Posterior cingulate gyrus (tissue), 11 donors: ENCODE measurements at places on chromosomes 3 and 15.

GRCh38 chr3:32613183-32613582, 42.5 kb upstream of the DYNC1LI1 start:
- no peak for DNase-seq

DNA sequence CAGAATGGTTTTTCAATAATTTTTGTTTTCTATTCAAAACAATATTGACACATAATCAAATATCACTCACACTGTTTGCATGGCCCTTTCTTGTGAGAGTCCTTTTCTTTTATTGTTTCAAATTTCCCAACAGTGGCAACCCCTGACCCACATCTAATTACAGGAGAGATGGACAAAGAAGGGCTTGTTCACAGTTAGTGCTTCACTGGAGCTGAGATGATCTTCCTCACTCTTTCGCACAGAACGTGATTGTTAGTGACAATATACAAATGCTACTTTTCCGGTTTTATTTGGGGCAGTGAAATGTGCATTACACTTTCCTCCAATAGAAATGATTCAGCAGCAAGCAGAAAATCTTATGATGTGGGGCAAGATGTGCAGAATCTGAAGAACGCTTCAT, 38.6 kb upstream of the TTC14 start:
- DNase-seq: no peak

DNA sequence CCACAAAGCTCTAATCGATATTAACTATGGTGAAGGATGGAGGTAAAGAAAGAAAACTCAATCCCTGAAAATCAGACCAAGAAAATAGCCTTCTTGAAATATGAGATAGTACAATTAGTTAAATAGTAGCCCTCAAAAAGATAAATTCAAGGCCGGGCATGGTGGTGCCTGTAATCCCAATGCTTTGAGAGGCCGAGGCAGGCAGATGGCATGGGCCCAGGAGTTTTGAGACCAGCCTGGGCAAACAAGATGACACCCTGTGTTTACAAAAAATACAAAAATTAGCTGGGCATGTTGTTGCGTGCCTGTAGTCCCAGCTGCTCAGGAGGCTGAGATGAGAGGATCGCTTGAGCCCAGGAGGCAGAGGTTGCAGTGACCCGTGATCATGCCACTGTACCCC, 31.6 kb upstream of the CEP152 start:
- DNase-seq: no peak

DNA sequence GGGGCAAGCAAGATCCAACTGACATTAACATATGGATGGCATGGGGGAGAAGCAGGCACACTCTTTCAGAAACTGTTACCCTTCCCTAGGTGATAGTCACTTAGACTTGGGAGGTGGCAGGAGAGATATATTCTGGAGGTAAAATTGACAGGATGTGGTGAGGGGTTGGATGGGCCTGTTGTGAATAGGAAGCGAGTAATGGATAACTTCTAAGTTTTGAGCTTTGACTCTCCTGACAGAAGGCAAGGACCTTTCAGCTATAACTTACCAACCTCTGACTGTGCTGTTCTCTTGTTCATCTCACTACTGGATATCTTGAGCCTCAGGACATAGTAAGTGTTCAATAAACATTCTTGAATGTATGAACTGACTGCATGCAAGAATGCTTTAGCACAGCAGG, 1.9 kb upstream of the PDIA5 start:
- DNase-seq: no peak

DNA sequence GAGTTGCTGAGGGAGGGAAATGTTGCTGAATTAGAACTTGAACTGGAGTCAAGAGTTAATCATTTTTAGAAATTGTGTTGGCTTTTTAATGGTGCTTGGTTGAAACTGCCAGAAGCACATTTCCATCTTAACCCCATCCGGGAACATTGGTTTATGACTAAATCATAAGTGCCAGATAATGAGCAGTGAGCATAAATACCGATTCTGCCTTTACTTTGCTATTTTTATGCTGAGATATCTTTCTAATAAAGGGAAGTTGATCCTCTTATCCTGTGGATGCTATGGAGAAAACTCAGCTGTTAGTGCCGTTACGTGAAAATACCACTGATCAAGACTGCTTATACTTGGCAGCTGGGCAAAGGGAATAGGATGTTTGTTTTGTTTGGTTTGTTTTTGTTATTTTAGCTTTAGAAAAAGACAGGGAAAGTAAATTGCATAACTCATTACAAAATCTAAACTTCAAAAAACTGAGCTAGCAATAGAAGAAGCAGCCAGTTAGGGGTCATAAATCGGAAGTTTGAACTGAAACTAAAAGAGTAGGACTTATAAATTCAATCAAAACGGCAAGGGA, 813.1 kb downstream of the NAALADL2 start:
- no peak for DNase-seq

- no peak for DNase-seq
These were observed 230.6 kb downstream of the ZMAT3 start for GRCh38 chr3:178841011-178841410.

DNA sequence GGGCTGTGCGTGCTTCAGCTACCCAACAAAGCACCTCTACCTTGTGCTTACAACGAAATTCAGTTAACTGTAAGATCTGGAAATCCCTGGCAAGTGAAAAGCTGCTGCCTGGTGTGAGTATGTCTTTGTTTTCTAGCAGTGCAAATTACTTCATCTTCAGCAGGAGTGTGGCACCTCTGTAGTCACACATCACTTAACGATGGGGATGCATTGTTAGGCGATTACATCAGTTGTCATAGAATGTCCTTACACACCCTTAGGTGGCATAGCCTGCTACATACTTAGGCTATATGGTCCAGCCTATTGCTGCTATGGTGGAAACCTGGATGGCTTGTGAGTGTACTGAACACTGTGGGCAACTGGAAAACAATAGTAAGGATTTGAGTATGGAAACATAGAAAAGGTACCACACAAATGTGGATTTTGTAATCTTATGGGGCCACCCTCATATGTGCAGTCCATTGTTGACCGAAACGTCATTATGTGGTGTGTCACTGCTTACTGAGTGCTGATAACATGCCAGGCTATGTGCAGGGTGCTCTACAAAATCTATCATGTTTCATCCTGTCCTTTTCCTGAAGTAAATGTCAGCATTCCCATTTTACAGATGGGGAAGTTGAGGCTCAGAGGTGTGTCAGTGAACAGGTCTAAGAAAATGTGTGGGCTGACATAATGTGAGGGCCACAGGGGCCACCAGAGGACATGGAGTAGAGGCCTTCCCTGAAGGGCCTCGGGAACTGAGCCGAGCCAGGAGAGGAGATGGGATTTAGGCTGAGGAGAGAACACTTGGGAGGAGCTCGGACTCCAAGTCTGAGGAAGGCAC, 173.5 kb downstream of the VGLL4 start:
- no peak for DNase-seq

DNA sequence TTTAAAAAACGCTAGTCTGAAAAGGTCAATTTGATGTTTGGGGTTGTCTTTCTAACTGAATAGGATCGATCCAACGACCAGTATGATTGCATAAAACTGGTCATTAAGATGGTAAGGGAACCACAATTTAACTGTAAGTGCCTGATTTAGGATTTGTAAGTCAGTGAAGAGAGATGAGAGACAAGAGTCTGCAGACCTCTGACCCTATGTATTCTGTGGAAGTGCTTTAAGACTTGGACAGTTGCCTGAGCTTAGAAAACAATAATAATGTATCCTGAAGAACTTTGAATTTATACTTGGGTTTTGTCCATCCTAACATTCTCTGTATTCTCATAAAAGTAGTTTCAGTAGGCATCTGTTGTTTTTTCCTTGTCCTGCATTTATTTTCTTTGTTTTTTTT, 221.4 kb upstream of the SUCLG2 start:
- DNase-seq: no peak

DNA sequence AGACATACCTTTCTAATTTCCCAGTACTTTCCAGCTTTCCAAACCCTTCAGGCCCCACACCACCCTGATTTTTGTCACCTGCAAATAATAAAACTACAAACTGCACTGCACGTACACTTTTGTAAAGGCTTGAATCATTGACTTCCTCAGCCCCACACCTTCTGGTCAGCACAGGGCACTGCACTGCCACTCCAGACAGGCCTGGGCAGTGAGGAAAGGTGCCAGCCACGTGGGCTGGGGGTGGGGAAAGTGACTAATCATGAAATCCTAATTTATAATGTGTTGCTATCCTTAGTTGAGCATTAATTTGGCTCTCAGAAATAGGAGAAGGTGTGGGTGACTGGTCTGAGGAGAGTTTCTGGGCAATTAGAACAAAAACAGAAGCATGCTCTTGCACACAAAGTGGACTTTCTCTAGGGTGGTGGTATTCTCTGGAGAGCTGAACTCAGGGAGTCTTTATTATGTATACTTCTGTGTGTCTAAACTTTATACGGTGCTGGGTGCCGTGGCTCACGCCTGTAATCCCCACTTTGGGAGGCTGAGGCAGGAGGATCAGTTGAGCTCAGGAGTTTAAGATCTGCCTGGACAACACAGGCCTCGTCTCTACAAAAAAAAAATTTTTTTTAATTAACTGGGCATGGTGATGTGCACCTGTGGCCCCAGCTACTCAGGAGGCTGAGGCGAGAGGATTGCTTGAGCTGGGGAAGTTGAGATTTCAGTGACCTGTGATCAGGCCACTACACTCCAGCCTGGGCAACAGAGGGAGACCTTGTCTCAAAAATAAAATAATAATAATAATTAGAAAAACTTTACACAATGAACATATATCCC, 58.2 kb upstream of the FLNB start:
- no peak for DNase-seq

- DNase-seq: no peak
These were observed 11.5 kb downstream of the CRYGS start for GRCh38 chr3:186532598-186533072.

DNA sequence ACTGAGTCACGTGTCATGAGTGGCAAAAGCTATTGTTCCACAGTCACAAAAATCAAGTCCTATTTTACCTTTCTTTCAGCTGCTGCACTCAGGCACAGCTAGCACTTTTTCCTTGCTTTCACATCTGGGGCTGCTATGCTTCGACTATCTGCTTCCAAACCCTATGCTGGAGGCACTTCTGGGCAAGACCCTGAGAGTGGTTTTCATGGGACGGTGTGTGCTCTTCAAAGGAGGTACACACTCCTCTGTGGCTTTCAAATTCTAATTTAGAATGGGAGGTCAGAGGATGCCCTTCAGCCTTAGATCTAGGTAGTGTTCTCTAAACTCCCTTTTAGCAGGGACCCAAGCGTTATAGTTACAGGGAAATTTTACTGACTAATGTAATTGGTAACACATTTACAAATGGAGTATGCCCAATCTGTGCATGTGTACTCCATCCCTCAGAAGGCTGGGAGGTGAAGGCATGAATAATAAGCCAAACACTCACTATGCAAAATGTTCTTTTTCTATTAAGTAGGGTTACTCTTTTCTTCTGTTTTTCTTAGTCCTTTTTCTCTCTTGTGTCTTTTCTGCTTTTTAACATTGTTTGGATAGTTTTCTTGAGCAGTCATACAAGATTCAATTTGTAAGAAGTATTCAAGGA, 188.3 kb downstream of the LSAMP start:
- no peak for DNase-seq

DNA sequence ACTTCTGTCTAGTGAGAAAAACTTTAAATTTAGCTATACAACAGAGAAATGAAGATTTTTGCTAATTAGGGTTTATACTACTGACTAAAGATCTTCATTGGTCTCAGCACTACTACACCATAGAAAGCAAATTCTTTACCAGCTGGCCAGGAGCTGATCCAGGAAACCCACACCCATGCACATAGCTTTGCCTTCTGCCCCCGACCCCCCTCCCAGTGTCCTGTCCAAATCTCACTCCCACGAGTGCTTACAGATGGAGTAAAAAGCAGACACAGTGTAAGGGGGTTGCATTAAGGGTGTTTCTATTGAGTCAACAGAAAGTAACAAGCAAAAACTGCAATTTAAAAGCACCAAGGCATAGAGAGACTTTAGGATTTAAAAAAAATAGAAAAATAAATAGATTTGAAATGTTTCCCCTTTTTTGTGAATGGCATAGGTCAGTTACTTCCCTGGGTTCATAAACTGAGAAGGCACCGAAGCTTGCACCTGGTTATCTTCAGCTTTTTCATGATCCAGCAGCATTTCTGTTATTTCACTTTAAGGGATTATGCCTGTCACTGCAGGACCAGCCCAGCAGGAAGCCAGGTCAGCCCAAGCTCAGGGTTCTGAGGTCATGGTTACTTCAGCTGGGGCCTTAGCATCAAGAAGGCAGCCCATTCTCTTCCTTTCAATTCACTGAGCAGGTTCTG, 124.3 kb downstream of the CTNNB1 start:
- DNase-seq: no peak

GRCh38 chr15:75759416-75760130, 46.9 kb upstream of the CSPG4 start:
- DNase-seq: no peak

- DNase-seq: no peak
These were observed 528.2 kb downstream of the GABRG3 start for GRCh38 chr15:27499191-27499590.

- no peak for DNase-seq
These were observed 38.3 kb downstream of the CHSY1 start for GRCh38 chr15:101213570-101213969.

GRCh38 chr3:189143771-189144170, 28.0 kb upstream of the TPRG1 start:
- DNase-seq: no peak

- DNase-seq: peak; percentile 5
These were observed 502.9 kb downstream of the SHQ1 start for GRCh38 chr3:72345237-72345878.

GRCh38 chr3:139771331-139771730, 93.6 kb upstream of the NMNAT3 start:
- no peak for DNase-seq

GRCh38 chr3:37041546-37042195, 48.4 kb downstream of the MLH1 start:
- DNase-seq: no peak

DNA sequence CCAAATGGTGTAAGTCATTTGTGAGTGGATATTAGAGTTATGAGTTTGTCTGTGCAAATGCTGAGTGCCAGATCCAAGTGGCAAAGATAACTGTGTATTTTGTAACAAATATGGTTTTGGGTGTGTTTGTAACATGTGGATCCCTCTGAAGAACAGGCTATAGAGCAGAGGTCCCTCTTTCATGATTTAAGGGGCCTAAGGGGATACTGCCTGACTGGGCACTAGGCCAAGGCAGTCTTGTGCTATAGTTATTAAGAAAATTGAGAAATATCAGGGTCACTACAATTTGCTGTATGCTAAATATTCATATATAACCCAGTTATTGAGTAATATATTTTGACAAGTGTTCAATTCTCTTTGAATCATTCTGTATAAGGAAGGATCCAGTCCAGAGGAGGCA, 555.6 kb upstream of the RGMA start:
- DNase-seq: no peak

- no peak for DNase-seq
These were observed 206.8 kb upstream of the IL12A start for GRCh38 chr3:159781867-159782266.

DNA sequence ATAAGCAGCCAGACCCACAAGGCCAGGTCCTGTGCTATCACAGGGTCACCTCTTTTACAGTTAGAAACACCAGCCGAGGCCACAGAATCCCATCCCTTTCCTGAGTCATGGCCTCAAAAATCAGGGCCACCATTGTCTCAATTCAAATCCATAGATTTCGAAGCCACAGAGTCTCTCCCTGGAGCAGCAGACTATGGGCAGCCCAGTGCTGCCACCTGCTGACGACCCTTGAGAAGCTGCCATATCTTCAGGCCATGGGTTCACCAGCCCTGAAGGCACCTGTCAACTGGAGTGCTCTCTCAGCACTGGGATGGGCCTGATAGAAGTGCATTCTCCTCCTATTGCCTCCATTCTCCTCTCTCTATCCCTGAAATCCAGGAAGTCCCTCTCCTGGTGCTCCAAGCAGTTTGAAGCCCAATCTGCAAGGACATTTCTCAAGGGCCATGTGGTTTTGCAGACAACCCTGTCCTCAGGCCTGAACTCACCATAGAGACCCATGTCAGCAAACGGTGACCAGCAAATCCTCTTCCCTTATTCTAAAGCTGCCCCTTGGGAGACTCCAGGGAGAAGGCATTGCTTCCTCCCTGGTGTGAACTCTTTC, 39.6 kb downstream of the TGM4 start:
- DNase-seq: peak; percentile 61
